Left cardiac atrium (tissue), 4 donors: ENCODE measurements at places on chromosomes 1 and 21. TPM values are rescaled to one million over a fixed set of nuclear protein-coding genes. Genes with fewer than 3 reads are reported as not detected.

DNA sequence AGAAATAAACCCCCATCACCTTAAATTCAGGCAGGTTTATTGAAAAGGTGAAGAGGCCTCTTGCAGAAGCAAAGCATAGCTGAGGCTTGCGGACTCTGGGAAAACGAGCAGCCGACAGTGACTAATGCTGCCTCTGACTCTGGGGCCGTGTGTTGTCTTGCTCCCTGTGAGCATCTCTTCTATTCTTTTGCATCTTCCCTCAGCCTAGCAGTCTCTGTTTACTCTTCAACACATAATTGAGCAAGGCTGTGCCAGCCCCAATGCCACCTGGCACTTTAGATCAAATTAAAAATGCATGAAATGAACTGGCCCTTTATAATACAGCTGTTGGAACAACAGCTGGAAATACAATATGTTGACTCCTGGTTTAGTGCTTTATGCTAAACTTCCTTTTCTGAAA is 18.4 kb upstream of the REG4 start:
- no peak for DNase-seq

DNA sequence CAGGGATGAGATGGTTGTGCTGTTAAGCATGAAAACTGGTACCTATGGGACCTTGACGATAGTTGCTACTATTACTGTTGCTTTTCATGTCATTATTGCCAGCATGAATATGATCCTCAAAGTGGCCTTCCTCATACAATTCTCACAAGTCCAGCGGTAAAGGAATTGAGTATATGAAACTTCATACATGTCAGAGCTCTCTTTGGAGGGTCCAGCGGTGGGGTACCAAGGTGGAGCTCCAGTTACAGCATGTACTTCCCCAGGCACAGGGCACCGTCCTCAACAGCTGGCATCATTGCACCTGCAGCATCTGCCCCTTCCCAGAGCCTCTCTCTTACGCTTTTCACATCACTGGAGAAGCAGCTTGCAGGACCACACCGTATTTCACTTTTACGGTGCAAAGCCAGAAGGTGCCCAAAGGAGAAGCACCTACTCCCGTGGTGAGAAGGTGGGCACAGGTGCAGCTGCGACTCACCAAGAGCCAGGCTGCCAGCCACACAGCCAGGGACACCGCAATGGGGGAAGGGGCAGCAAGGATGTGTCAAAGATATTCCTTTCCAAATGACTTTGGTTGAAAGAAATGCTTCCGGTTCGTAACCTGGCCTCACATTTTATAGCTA is 166.4 kb upstream of the IRF2BP2 start:
- DNase-seq = no peak

DNA sequence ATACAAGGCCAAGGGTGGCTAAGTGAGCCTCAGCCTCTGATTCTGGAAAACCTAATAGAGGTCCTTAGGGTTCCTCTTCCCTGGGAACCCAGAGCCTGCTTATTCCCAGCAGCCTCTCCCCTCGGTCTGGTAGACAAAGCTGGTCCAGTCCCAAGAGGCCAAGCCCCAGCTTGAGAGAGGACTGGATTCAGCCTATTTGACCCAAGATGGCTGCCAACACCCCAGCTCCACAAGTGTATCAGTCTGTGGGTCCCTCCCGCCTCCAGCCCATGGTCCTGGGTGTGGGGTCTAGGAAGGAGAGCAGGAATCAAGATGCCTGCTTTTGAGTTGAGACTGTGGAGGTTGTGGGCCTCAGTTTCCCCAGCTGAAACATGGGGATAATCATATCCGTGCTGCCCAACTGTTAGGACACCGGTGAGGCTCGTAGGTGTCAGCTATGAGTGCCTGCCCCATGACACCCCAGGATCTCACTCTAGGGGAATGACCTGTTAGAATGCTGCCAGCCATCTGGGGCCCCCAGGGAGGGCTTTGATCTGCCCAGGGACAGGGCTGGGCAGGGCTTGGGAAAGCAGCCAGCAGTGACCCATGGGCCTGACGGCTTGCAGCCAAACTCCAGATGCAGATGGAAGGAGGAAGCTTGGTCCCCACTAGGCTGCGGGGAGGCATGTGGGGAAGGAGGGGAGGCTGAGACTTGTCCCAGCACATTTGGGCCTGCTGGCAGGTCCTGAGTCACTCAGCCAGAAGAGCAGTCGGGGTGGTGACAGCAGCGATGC is 45.4 kb downstream of the NUAK2 start:
- no peak for DNase-seq

DNA sequence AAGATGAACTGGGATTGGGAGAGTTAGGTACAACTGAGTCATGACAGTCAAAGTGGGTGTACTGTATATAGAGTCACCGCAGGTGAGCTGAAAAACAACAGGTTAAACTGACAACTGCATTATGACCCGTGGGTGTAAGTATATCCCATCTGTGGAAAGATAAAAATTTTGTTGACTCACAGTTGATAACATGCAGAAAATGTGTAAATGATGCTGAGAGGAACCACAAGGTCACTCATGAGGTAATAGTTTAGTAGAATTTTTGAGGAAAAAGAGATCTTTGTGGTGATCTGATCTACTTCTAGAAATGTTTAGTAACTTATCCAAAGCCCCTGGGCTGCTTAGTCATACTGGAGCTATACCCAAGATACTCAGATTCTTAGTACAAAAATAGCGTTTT is 838 bp downstream of the OR2C3 start:
- DNase-seq = no peak

The ANGEL2 gene
- total RNA-seq = 18.8 TPM

The C1orf185 gene
- total RNA-seq = not detected

GRCh38 chr1:150963321-150964163 is 11.1 kb downstream of the CERS2 start:
- no peak for DNase-seq

The CLEC20A gene
- not detected for total RNA-seq

- no peak for DNase-seq
These were observed 33.4 kb downstream of the VTCN1 start for GRCh38 chr1:117177376-117177775.

The FALEC gene
- total RNA-seq = not detected

DNA sequence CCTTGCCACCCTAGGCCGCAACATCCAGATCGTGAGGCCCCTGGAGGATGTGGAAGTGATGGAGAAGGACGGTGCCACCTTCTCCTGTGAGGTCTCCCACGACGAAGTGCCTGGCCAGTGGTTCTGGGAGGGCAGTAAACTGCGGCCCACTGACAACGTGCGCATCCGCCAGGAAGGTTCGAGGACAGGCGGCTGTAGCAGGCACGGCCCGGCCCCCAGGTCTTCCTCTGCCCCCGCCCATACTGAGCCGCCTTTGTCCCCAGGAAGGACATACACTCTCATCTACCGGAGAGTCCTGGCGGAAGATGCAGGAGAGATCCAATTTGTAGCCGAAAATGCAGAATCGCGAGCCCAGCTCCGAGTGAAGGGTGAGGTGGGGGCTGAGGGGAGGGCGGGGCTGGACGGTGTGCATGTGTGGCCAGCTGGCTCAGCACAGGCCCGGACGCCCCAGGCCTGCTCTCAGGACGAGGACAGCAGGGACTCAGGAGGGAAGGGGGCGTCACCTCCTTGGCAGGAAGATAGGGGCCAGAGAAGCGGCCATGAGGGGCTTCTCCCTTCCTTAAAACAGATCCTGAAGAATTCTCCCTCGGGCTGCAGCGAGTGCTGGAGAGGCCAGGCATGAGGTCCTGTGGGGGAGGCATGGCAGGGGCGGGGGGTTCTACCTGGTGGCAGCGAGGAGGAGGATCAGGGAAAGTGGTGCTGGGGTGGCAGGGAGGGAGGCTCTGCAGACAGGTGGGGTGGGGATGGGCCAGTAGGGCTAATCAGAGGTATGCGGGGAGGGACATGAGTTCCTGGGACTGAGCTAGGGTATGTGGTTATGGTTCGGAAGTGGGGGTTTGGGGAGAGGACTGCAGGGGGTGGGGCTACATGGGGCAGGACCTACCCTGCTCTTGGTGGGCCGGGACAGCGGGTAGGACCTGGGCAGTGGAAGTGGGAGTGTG is 69.9 kb downstream of the OBSCN start:
- no peak for DNase-seq

DNA sequence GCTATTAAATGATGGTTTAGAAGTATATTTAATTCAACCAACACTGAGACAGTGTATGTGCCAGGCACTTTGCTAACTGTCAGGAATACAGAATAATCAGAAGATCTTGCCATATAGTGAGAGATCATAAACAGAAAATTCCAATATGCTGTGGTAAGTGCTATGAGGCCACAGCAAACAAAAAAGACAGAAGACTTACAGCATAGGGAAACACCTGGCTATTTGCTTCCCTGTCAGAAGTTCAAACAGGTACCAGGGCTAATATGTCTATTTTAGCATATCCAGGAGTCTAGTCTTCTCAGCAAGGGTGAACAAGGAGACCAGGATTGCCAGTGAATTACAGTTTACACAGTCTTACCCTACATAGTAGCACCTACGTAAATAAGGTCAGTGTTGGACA is 30.4 kb downstream of the TRIT1 start:
- DNase-seq = no peak

- no peak for DNase-seq
These were observed 33.5 kb upstream of the CRB1 start for GRCh38 chr1:197234581-197234980.

DNA sequence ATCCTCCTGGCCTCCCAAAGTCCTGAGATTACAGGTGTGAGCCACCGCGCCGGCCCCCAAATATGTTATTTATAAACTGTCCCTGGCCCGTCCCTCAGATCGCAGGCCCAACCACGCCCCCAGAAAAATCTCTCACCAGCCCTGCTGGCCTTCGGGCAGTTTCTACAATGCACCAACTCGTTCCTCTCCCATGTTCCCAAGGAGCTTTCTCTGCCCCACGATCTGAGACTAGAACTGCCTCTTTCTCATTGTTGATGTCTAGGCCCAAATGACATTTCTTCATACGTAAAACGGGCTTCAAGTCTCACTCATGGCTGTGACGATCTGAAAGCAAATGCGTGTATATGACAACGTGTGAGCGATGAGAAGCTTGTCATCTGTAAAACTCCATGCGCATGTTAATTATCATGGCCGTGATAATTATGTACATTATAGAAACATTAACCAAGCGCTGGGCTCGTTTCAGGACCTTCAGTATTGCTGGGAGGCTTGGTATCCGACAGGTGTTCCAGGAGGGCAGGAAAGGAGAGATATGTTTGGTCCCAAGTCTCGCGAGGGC is 748 bp upstream of the NIPAL3 start:
- no peak for DNase-seq

The MFSD2A gene
- total RNA-seq = 3.8 TPM

- DNase-seq = no peak
These were observed 29.7 kb downstream of the FAM151A start for GRCh38 chr1:54593571-54594160.

The CD48 gene
- 1.9 TPM for total RNA-seq

DNA sequence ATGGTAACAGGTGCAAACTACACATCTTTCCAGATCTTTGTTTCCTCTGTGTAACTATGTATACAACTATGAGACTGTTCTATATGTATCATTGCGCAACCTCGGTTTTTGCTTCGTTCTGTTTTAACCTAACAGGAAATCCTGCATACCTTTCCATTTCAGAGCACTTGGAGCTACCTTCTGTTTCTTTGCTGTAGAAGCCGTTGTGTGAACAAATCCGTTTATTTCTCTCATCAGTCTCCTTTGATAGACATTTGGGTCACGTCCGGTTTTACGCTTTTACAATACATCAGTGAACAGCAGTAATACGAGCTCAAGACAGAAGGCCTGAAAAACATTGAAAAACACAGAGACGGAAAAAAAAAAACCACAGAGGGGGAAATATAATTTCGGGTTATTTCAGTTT is 10.5 kb downstream of the ATP5IF1 start:
- DNase-seq = no peak

DNA sequence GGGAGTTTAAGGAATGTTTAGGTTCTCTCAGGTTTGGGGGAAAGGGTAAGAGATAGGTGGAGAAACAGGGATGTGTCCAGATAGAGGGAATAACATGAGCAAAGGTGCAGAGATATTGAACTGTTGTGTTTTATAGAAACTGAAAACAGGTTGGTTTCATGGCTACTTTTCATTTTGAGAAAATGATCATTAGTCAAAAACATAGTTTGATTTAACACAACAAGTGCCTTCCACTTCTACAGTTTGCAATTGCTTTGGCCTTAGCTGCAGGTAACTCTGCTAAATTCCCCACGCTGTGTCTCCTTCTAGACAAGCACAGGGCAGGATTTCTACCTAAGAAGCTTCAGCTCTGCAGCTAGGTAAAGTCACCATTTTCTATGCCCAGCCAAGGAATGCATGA is 124.9 kb downstream of the RGS2 start:
- DNase-seq = no peak

GRCh38 chr1:166139735-166140134 is 27.1 kb downstream of the FAM78B start:
- DNase-seq = no peak
